ENCODE measurements at places on chromosomes 13 and 19.

GRCh38 chr19:8569066-8569771, 8.0 kb downstream of the MYO1F start:
- peak; percentile 88 for DNase-seq

DNA sequence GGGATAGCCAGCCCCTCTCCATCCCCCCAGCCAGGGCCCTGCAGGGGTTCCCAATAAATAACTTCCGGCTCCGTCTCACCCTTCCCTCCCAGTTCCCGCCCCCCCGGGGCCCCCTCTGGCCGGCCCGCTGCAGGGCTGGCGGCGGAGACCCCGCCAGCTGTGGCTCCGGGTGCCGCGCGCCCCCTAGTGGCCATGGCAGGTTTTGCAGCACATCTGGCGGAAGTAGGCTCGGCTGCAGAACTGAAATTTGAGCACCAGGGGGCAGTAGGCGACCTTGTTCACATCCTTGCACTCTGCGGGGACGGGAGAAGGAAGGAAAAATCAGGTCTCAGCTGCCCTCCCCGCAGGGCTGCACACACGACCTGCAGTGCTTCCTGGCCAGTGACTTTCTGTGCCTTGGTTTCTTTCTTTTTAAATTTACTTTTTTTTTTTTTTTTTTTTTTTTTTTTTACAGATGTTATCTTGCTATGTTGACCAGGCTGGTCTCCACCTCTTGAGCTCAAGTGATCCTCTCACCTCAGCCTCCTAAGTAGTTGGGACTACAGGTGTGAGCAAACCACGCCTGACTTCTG, 3.6 kb upstream of the MYO1F start:
- DNase-seq, result peak; percentile 84

- no peak for DNase-seq
Observed at GRCh38 chr13:21413013-21413412, 46.1 kb downstream of the ZDHHC20 start.

DNA sequence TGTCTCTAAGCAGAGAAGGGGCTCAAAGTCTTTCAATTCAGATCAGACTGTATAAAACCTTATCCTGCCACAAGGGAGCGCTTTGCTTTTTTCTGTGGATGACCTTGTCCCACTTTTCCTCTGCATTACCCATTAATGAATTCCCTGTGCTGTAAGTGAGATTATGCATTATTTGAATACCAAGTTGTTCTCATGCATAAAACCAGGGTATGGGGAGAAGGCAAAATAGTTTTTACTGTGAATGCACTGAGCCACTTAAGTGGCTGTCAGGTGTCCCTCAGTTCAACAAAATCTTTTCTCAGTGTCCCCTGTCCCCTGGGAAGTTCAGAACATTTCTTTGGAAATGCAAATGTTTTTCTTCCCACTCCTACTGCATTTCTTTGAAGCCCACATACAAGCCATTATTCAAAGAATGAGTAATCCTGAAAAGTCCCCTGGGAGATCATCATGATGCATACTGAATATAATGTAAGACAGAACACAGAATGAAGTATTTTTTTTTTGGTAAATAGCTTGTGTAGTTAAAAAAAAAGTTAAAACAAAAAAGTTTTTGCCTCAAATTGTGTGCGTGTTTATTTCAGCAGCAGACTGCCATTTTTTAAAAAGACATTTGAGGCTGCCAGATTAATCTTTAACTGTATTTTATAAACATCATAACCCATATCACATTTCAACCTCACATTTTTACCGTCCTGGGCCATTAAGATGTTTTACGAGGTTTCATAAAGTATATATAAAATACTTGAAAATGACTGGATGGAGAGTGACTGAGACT, 506.7 kb upstream of the PCDH9 start:
- no peak for DNase-seq

DNA sequence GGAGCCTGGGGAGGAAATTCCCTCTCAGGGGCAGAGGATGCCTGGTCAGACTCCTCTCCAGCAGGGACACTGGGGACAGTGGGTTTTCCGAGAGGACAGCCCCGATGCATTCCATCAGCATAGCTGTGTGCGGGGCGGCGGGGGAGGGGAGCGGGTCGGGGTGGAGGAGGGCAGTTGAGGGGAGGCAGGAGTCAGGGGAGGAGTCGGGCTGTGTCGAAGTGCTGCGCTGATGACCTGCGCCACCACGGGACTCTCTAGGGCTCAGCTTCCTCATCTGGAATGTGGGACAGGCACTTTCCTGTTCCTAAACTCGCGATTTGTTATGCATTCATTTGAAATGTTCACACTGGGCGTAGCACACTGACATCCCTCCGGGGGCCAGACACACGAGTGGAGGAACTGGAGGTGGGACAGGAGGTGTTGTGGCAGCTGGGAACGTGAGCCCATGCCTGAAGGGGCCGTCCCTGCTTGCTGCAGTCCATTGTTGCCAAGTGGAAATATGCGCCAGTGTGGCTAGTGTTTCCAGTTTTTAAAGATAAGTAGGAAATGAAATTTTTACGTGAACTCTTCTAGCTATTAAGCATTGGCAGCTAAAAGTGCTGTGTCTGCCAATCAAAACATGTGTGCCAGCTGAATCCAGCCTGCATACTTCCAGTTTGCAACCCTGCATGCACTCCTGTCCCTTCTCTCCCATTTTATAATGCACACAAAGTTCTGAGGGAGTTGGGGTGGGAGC, 43.3 kb downstream of the FLT1 start:
- DNase-seq, result no peak

- DNase-seq, result no peak
Observed at GRCh38 chr13:110536006-110536693, 25.4 kb downstream of the RAB20 start.

- DNase-seq, result no peak
Observed at GRCh38 chr13:112772929-112773328, 83.1 kb downstream of the ATP11A start.

DNA sequence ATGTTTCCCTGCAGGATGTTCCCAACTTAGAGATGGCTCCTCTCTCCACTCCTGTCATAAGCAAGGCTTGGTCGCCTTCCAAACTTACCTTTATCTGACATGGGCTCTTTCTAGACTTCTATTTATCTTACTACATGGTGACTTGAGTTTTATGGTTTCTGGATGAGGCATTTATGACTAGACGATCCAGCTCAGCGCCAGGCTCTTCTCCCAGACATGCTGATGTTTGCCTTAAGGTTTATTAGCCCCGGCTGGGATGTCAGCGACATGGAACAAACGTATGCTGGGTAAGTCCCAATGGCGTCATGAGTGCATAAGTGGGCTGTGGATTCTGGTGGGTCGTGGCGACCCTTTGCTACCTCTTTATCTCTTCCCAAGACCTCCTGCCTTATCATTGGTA, 39.8 kb upstream of the SLC15A1 start:
- no peak for DNase-seq

DNA sequence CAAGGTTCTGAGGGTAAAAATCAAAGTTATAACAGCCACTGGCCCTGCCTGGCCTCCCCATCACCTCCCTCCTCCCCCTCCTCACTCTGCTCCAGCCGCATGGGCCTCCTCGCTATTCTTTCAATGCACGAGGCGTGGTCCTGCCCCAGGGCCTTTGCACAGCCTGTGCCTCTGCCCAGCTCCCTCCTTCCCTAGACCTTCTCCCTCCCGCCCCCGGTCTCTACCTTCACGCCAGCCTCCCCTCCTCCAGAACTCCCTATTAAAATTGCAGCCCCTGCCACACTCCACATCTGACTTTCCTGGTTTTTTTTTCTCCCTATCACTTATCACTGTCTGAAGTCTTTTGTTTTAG, 3.3 kb downstream of the RAX2 start:
- no peak for DNase-seq

- no peak for DNase-seq
Observed at GRCh38 chr13:95604556-95604915, 40.0 kb downstream of the DZIP1 start.

GRCh38 chr19:6861683-6862286, 25.6 kb upstream of the ADGRE1 start:
- no peak for DNase-seq

GRCh38 chr13:77372275-77372674, 45.4 kb upstream of the MYCBP2 start:
- DNase-seq, result no peak
